Kidney epithelial cell (primary cell): ENCODE measurements at places on chromosomes 2 and 18. TPM values are rescaled to one million over a fixed set of nuclear protein-coding genes. Genes with fewer than 3 reads are reported as not detected.

GRCh38 chr18:47574966-47575365 is 323.5 kb upstream of the SKOR2 start:
- DNase-seq = no peak

DNA sequence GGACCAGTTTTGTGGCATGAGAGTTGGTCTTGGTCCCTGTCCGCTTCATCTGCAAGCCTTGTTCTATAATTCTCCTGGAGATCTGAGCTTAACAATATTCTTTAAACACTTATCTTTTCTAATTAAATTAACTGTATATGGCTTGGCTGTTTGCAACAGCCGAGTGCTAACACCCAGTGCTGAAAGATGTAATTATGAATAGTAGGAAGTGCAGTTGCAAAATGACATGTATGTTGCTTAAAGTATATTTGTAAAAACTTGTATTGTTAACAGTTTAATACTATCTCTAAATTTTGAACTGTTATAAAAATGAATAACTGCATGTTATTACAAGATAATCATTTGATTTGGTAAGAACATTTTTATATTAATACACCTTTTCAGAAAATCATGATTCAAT is 45.1 kb downstream of the CCDC102B start:
- DNase-seq = no peak

DNA sequence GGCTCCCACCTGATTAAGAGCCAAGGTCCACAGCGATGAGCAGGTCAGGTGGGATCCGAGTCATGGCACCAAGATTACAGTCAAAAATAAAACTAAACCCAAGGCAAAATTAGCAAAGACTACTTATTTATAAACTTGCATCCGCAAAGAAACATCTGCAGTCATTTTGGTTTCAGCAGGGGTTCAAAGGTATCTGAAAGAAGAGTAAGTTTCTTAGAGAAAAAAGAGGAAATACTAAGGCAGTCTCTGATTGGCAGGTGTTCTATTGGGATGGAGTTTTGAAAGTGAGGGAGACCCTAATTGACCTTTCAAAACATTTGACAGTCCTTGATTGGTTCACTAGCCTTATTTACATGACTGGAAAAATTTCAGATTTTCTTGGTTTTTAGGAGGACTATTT is 11.0 kb upstream of the PLB1 start:
- no peak for DNase-seq

DNA sequence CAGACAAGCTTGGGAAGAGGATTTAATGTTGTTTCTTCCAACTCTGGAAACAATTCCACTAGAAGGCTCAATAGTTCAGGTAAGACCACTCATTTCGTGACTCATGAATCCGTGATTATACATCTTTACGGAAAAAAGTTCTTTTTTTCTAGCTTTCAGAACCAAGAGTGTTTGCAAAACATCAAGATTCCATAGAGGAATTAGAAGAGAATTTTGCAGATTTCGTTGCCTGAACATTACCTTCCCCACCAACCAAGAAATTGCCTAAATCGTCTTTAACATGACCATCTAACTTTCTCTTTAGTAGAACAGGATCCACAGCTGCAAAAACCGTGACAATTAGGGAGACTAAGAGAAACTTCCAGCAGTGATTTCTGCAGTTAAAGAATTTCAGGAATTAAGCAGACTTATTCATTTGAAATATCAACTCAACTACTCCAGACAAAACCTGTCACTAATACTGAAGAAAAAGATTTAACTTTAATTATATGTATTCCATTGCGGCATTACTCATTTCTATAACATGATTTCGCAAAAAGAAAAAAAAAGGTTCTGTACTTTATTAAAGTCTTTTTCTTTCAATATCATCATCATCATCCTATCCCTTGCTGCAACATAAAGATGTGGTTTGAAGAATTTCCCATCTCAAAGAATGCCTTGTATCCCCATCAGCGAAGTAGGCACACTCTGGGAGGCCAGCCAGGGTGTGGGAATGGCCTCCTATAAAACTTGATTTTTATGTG is 1.9 kb upstream of the NAB1 start:
- no peak for DNase-seq

DNA sequence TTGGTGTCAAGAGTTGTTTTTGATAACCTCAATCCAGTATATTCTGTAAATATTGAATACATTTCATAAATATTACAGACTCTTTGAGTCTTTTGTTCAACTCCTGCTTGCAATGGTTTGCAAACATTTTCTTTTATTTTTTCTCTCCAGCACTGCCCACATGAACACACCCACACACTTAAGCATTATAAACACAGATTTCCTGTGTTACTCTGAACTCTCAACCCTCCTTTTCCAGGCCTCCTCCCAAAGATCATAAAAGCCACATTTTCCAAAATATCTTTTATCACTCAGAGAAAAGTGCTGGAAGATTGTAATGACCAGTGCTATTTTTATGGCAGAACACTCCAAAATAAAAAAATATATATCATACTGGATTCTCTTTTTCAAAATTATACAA is 20.5 kb downstream of the ARHGAP25 start:
- DNase-seq = no peak

DNA sequence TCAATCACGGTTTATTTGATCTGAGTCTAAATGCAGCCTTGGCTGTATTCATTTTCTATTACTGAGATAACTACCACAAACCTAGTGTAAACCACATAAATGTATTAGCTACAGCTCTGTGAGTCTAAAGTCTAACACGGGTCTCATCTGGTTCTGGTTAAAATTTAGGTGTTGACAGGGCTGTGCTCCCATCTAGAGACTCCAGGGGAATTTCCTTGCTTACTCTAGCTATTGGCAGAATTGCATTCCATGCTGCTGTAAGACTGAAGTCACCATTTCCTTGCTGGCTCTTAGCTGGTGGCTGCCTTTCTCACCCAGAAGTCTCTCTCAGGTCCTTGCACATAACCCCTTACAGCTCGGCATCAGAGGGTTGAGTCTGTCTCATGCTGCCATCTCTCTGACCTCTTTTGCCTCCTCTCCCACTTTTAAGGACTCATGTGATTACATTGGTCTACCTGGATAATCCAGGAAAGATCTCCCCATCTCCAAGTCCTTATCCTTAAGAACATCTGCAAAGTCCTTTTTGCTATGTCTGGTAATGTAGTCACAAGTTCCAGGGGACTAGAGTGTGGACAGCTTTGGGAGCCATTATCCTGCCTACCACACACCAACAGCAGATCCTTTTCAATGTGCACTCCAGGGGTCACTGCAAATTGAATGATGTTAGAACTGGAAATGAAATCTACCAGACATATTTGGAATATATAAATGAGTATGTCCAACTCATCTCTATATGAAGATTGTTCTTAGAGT is 207.0 kb upstream of the AGAP1 start:
- DNase-seq = no peak

DNA sequence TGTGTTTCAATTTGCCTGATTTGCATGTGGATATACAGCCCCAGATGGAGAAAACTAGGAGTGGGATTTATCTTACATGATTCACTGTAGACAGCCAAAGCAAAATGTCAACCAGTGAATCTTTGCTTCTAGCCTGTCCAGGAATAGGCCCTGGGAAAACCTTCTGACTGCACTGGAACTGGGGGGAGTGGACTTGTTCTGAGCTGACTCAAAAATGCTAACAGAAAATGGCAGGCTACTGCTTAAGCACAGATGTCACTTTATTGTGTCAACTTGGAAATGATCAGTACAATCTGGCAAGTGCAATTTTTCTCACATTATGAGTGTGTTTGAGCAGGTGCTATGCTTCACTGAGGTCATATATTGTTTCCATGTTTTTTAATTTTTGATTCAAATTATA is 593.7 kb downstream of the NRXN1 start:
- no peak for DNase-seq

GRCh38 chr2:66428986-66429612 is 5.8 kb upstream of the MEIS1 start:
- no peak for DNase-seq

The COL4A3 gene
- 0.96 and 2.3 TPM in 2 replicates for total RNA-seq

DNA sequence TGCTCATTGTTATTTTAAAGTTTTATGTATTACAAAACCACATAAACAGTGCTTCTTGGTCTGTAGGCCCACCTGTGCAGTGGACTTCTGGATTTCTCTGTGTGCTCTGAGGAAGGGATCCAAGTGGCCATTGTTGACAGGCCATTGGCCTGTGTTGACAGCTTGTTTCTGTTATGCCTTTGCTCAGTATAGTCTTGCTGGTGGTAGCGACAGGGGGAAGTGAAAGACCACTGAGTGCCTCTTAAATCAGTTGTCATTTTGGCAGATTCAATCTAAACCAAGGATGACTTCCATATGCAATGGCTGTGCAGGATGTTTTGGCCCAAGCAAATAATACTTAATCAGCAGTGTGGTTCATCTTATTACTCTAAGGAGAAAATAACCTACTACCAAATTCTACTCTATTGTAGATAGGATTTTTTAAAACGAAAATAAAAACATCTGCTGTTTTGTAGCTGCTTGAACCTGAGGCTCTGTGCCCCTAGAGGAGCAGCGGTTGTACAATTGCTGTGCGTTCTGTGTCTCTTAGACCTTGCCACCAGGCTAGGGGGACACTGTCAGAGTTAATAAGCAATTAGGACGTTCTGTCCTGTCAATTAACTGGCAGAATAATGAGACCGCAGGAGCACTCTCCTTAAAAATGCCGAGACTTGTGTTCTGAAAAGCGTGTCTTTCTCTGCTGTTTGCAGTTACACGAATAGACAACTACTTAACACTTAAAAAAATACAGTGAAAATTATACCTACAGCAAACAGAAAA is 108.2 kb downstream of the RHBDD1 start:
- no peak for DNase-seq

DNA sequence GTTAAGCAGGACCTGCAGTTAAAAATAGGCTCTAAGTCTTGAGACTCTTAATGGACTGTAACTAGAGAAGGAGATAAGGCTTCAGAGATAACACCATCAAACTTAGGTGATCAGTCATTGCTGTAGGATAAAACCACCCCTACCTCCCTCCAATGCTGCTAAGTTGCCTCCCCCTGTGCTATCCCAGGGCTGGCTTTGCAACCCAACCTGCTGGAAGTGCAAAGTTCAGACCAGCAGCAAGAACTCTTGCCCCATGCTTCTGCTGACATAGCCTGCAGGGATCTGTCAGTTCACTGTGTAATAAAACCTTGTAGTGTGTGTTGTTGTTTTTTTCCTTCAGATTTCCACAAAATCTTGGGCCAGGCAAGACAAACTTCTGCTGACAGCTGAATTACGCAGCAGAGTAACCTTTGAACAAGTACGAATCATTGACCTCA is 57.4 kb upstream of the EPB41L3 start:
- no peak for DNase-seq

DNA sequence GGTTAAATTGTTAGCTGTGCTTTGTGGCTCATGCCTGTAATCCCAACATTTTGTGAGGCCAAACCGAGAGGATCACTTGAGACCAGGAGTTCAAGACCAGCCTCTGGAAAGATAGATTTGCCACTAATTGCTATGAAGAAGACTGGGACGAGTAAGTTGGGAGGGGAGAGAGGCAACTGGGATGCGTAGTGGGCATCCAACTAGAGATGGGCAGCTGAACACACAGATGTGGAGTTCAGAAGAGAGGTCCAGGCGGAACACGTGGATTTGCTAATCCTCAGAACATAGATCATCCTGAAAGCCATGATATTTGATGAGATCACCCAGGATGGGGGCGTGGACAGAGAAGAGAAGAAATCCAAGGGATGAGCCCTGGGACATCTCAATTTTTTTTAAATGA is 48.7 kb downstream of the CYP26B1 start:
- no peak for DNase-seq

The OTOS gene
- total RNA-seq = not detected in 2 replicates

DNA sequence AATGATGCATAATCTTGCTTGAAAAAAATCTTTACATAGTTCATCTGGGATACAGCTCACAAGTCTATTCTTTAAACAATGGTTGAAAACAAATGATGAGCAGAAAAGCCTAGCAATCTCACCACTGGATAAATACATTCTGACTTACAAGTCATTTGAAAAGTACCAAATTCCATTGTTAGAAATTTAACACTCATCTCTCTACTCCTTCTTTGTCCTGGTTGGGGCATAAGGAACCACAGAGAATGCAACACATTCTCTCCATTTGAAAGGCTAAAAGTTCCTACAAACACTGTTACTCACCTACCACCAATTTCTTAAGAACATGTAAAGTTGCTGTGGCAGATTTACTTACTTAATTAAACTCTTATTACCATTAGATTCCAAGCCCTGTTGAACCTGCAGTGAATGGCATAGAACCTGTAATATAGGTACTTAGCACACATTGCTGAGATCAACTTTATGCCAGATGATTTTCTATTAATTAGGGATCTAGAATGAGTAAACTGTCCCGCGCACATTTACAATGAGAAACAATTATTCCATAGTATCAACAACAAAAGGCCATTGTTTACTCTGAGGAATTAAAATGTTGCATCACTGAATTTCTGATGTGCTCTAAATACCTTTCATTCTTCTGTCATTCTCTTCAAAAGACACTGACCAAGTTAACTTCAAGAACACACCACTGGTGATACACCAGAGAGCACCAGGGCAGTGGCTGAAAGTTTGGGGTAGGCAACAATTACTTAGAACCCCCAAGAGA is 69.6 kb downstream of the CABYR start:
- no peak for DNase-seq

DNA sequence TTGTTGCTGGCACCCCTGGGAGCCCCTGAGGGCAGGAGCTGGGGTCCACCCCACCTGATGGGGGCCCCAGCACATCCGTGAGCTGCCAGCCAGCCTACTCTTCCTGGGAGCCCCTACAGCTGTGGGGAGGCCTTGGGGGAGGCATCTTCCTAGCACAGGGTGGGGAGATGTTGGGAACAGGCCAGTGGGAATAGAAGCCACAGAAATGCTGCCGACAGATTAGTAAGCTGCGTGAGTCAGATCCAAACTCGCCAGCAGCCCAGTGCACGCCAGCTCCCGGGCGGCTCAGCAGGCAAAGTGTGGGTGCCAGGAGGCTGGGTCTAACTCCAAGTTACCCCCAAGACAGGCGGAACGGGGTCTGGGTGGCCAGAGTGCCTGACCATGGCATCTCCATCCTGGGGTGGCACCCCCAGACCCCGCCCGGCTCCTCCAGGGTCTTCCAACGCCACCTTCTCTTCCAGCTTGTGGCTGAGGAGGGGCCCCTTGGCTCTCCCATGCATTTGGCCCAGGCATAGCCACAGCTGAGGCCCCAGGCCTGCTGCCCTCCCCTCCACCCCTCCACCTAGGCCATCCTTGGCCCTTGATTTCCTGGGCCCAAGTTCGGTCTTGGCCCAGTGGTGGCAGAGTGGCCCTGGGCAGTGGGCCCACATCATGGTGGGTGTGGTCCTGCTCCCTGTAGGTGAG is 15.3 kb downstream of the CROCC2 start:
- DNase-seq = peak; percentile 55
